ENCODE measurements at places on chromosomes 3 and 15.

DNA sequence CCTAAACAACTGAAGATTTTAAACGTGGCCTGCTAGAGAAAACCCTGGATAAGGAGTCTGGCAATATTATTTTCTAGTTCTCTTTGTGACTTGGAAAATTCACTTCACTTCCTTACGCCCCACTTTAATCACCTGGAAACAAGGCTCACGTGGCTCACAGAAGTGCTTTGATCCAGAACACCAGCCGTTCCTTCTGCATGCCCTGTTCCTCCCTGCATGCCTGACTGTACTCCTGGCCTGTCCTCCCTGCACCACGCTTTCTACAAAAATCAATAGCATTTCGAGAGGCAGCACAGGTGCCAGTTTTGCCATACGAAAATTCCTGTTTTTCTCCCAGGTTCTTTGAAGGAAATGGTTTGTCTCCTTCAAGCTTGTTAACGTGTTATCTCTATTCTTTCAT, 474.2 kb upstream of the RGMA start:
- DNase-seq = no peak

GRCh38 chr15:48914717-48915116, 36.8 kb downstream of the EID1 start:
- no peak for DNase-seq

- DNase-seq = no peak
Measured at GRCh38 chr3:59607656-59608055, 557.8 kb upstream of the CFAP20DC start.

DNA sequence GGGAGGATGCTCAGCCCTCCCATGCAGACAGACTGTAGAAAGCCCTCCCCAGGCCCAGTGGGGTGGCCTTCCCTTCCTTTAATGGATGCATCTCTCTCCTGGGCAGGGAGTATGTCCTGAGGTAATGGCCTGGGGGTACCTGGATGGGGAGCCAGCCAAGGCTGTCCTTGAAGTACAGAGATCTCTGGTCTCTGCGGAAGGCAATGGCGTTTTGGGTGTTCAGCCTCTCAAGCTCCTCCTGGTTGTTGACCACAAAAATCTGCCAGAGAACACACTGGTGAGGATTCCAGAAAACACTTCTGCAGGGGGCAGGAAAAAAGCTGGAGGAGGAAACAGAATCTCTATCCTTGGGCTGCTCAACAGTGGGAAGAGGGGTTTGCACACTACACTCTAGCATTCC, 28.9 kb downstream of the EAF1 start:
- no peak for DNase-seq

DNA sequence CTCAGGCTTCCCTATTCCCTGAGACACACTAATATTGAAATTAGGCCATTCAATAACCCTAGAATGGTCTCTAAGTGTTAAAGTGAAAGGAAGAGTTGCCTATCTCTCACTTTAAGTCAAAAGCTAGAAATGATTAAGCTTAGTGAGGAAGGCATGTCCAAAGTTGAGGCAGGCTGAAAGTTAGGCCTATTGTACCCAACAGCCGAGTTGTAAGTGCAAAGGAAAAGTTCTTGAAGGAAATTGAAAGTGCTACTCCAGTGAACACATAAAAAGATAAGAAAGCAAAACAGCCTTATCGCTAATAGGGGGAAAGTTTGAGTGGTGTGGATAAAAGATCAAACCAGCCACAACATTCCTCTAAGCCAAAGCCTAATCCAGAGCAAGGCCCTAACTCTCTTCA, 117.9 kb upstream of the SPATA12 start:
- DNase-seq = no peak

DNA sequence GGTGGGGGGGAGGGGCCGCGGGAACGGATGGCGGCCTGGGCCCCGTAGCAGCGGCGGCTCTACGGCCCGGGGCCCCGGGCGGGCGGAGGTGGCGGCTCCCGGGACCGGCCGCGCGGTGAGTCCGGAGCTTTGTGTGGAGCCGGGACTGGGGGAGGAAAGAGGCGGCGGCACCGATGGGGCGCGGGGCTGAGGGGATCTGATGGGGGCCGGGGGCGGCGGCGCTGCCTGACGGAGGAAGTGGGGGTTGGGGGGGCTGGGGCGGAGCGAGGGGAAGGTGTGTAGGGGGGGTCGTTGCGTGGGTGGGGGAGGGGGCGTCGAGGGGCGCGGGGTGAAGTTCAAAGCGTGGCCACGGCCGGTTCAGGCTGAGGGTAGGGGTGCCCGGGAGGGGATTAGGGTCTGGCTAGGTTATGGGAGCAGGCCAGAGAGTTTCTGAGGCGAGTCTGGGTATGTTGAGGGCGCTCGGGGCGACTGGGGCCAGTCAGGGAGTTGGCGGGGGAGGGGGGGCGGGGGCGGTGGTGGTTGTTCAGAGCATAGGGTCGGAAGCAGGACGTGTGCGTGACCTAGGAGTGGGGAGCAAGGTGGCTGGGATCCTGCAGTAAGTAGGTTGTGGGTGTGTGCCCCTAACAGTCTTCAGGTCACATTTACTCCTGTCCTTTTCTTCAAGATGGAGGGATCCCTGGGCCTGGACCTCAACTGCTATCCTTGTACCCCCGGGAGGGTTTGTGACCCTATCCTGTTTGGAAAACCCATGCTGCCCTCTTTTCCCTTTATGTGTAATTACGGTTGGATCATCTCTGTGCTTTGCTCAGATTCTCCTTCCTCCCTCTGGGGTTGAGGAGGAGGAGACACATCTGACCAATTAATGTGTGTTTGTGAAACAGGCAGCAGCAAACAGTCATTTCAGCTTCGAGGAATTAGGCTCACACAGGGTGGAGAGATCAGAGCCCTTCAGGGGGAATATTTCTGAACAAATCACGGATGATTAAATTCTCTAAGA, 644 bp downstream of the ZNF609 start:
- peak; percentile 17 for DNase-seq

DNA sequence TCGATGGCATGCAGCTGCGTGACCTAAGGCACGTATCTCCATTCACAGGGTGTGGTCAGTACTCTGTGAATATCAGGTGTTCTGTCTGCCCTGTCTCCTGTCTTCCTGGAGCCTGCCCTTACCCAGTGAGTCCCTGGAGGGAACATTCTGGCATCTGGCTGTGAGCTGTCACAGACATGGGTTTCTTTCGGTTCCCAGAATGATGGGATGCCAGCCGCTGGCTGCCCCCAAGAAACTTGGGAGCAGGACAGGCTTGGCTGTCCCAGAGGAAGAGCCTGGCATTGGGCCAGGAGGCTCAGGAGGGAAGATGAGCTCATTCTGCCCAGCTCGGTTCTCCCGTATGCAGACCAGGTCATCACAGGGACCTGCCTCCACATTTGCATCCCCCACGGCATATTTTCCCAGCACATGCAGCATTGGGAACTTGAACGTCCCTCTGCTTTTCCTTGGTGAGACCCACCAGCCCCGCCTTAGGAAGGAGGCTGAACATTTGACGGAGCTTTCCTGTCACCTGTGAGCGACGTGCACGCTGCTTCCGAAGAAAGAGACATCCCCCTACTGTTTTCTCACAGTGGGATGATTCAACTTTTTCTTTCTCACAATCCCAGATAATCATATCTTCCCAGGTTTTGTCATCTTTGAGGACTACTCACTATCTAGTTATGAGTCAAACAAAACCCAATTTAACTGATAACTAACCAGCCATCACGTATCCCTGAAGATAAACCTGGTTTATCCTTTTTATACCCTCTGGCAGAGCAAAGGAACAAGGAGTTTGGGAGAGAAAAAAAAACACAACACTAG, 22.0 kb upstream of the PGPEP1L start:
- no peak for DNase-seq

GRCh38 chr3:100496711-100497261, 4.4 kb downstream of the TMEM45A start:
- no peak for DNase-seq

DNA sequence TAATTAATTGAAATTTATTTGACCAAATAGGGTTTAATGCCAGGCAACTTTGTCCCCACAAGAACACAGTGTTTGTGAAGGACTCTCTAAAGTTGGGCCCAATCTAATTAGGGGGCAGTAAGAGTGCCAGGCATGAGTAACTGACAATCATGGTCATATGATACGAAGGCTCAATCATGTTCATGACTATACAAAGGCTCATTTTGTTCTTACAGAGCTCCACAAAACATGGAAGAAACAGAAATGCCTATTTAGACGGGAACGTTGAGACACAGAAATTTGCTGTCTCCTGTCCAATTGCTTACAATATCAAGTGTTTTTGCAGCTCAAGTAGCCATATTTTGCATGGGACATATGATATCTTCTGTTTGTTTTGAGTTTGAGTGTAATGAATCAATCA, 391.1 kb downstream of the SI start:
- no peak for DNase-seq

GRCh38 chr3:156772588-156773206, 53.5 kb upstream of the LEKR1 start:
- no peak for DNase-seq

- no peak for DNase-seq
Measured at GRCh38 chr15:70057931-70058641, 39.6 kb downstream of the TLE3 start.

GRCh38 chr3:101781166-101781565, 2.2 kb downstream of the NXPE3 start:
- DNase-seq = no peak

DNA sequence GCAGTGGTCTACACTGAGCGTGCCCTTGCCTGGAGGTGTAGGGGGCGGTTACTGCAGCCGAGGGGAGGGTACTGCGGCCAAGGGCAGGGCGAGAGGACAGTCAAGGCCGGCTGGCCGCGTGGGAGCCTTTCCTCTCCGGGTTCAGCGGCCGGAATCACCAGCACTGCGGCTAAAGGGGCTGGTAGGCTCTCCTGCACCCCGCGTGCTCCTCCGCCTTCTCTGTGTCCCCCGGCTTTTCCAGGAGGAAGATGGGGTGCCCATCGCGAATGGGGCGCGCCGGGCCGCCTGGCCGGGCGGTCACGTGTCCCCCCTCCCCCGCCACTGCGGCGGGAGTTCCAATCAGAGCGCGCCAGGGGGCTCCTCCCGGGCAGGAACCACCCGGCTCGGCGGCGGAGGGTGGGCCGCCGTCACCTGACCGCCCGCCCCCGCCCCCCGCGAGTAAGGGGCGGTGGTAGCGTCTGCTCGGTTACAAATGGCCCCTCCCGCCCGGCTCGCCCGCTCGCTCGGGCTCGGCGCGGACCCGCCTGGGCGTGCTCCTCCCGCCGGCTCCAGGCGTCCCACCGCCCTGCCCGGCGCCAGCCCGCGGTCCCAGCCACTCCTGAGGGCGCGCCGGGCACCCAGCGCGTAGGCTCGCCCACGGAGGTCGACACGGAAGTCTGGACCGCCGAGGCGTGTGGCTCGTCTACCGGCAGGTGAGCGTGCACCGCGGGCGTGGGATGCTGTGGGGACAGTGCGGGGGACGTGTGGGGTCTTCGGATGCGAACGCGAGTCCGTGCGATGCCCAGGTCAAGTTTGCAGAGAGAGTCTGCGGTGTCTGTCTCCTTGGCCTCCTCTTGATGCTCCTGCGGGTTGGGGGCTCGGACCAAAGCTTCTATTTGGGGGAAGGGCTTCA, 242.6 kb upstream of the TOPAZ1 start:
- DNase-seq = no peak

DNA sequence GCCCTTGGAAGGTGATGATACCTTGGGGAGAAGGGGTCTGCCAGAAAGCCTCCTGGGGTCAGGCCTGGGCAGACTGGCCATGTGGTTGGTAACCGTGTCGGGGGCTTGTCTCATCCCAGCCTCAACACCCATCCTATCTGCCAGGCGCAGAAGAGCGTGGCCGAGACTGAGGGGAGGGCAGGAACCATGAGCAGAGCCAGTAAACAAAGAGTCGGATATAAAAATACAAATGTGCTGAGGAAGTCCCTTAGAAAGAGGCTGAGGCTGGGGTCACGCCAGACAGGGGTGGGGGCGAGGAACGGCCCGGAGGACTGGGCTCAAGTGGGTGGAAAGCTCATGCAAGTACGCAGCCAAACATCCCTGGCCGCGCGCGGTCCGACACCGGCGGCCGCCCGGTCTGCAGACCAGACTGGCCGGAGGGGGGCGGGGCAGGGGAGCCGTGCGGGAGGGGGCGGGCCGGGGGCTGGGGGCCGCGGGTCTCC, 1.9 kb downstream of the CAMK2N2 start:
- no peak for DNase-seq

GRCh38 chr15:90184119-90184785, 16.9 kb upstream of the SEMA4B start:
- DNase-seq = no peak

DNA sequence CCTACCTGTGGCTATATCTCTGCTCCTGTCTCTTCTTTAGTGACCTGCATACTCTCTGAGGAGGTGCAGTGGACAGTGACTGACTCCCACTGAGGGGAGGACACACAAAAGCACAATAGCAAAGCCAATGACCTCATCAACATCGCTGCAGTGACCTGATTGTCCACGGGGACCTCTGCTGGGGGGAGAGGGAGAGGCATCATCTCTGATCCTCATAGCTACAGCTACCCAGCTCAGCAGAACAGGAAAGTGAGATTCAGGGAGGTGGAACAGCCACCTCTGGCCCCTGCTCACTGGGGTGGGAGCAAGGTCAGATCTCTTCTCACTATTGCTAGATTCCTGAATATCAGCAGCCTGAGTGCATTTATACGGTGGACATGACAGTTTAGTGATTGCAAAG, 179.2 kb downstream of the ATP10A start:
- no peak for DNase-seq

DNA sequence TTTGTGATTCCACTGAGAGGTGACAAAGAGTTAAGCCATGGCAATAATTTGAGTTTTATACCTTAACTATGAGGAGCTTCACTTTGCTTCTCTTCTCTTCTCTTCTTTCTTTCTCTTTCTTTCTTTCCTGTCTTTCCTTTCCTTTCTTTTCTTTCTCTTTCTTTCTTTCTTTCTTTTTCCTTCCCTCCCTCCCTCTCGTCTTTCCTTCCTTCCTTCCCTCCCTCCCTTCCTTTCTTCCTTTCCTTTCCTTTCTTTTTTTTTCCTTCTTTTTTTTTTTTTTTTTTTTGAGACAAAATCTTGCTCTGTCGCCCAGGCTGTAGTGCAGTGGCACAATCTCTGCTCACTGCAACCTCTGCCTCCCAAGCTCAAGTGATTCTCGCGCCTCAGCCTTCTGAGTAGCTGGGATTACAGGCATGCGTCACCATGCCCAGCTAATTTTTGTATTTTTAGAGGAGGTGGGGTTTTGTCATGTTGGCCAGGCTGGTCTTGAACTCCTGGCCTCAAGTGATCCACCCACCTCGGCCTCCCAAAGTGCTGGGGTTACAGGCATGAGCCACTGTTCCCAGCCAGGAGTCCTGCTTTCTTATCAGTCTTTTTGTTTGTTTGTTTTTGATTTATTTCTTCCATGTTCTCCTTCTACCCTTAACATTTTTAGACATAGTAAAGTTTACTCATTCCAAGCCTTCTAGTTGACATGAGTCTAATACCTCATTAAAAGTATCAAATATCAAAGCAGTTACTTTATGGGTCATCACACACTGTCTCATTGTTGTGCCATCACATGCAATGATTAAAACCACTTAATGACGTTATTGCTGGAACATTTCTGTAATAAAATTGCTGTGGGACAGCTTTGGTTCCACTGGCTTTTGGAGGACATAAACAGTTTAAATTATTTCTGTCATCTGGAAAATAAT, 29.9 kb downstream of the SLC49A4 start:
- no peak for DNase-seq

DNA sequence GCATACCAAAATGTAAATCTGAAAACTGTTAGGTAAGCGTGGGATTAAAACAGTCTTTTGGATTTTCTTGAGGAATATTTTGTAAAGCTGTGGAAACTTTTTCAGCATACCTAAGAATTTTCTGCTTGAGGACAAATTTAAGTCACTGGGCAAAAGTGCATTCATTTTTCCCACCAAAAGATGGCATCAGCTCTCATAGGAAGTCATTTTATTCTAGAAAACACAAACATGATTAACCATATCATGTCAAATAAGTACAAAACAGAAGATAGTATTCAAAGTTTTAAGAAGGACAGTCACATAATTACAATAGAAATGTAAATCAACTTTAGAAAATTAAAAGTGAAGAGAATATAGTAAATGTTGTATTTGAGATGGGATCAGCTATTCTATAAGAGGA, 63.5 kb downstream of the SLC49A4 start:
- no peak for DNase-seq

Data from stimulated activated CD4-positive, alpha-beta T cell treated with anti-CD3 and anti-CD28 coated beads, Interleukin-1b, Interleukin-23, amount 100 ng/mL, for 24 hours (primary cell).